Stimulated activated CD8-positive, alpha-beta memory T cell treated with anti-CD3 and anti-CD28 coated beads, Interleukin-7, amount 100 ng/mL, for 48 hours (primary cell): ENCODE measurements at places on chromosomes 2 and 18.

DNA sequence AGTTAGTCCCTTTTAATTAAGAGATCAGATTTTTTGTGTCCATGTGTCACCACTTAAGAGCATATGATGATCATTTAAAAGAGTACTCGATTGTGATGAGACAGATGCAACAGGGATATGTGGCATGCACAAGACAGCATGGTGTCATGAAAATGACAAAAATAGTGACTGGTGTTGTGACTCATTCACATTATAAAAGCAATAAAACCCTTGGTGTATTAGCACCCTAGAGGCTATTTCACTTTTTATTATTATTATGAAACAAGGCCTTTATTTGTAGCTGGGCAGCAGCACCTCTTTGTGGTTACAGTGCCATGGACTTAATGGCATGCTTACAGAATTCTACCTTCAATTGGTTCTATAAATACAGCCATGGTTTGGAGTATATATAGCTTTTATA is 1296.0 kb upstream of the ZEB2 start:
- no peak for DNase-seq

- DNase-seq = no peak
Measured at GRCh38 chr2:7895289-7895688, 786.6 kb upstream of the ID2 start.

- DNase-seq = no peak
Measured at GRCh38 chr2:25090801-25091200, 48.9 kb downstream of the EFR3B start.

- DNase-seq = no peak
Measured at GRCh38 chr2:29628108-29628745, 293.2 kb downstream of the ALK start.

DNA sequence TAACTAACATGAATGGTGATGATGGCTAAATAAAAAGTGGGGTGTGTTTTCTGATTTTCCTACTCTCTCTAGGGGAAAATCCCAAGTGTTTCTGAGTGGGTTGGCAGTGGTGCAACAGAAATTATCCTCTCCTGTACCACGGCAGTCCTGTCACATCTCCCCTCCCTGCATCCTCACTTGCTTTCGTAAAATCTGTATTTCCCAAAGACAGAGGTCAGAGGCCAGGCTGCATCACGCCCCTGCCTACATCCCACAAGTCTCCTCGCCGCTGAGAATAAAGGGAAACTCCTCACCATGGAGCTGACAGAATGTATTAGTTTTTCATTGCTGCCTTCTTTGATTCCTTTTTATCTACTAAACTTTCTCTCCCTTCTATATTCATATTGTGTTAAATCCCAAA is 13.1 kb downstream of the FBLN7 start:
- no peak for DNase-seq

DNA sequence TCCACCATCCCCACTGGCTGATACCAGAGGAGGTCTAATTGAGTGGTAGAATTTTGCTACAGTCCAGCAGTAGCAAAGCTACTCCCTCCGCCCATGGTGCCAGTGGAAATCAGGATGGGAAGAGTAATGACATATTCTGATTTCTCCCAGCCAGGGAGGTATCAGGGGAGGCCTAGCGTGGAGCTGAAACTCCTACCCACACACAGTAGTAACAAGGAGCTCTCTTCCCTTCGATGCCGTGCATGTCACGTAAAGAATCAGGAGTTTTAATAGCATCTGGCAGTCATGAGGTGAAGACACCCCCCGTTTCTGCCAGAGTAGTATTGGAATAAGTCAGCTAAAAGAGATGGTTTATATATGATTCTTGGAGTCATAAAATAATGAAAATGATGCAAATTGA is 786.8 kb upstream of the DDX18 start:
- no peak for DNase-seq

DNA sequence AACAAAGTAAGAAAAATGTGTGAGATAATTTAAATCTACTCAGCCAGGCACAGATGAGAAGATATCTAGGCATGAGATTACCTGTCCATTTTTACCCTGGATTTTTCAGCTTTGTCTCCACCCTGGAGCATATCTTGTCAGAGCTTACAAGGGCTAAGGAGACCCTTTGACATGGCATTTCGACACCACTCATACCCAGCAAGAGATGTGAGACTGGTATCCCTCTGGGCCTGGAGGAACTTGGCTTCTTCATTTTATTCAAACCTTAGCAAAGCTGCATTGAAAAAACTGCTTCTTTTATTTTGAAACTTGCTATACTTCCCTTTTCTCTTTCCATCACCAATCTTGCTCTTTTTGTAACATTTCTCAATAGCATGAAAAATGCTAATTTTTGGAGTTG is 194.9 kb upstream of the HNMT start:
- DNase-seq = no peak

DNA sequence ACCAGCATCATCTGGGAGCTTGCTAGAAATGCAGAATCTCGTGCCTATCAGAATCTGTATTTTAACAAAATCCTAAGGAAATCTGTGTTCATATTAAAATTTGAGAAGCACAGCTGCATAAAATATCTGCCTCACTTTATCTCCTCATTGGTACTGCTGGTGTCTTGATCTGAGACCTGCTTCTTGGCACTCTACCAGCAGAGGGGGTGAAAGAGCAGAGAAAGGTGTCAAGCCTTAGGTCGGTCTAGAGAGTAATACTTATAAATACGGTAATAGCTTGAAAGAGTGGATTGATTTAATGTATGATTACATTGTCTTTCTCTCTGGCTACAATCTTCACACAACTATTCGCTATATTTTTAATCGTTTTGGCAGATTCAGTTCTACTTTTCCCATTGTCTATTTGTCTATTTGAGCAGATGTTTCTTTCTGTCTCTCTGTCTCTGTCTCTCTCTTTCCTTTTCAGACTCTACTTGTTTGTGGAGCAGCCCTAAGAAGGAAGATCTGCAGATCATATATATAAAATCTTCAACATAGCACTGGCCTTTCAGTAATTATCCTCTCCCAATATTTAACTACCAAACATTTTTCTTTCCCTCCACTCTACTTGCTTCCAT is 1.7 kb upstream of the GCG start:
- DNase-seq = peak; percentile 25

DNA sequence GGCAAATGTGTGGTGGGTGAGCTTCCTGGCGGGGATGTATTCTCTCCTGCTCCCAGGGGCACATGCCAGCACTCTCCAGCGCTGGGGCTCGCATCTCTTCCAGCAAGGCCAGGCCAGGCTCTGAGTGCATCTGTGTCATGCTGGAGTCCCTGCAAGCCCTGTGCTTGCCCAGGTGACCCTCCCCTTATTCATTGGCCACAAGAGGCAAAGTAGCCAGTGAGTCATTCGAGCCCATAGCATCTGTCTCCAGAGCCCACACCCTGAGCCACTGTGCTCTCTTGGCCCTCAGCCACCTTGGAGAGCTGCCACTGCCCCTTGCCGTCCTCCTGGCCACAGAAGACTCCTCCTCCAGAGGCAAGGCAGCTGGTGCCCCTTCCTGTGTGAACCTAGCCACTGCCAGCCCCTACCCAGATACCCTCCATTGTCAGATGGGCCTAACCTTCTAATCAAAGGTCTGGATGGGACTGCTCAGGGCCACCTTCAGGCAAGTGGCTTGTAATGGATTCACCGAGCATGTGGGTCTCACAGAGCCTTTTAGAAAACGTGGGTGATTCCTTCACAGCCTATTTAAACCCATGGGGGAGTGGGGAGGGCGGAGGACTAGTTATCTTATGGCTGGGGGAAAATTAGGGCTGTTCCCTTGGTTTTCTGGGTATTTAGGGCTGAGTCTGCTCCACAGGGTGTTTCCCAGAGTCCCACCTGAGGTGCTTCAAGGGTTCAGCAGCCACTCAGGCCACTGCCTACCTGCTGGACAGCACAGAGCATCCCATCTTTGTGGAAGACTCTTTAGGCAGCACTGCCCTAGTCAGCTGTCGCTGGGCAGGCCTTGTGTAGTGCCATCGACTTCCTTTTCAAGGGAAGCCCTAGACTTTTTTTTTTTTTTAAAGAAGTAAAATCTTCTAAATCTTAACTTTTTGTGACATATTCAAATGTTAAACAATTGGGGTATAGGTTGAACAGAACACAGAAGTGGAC is 137.4 kb downstream of the ACOXL start:
- DNase-seq = no peak

GRCh38 chr2:47375307-47375706 is 27.6 kb upstream of the MSH2 start:
- no peak for DNase-seq

GRCh38 chr18:9296233-9297006 is 38.2 kb upstream of the TWSG1 start:
- DNase-seq = no peak

GRCh38 chr2:545711-546650 is 131.2 kb downstream of the TMEM18 start:
- no peak for DNase-seq

GRCh38 chr2:168210895-168211570 is 36.4 kb downstream of the STK39 start:
- no peak for DNase-seq

- DNase-seq = peak; percentile 88
Measured at GRCh38 chr2:86807468-86808275, 17.0 kb upstream of the CD8A start.

GRCh38 chr18:24227977-24228666 is 89.3 kb downstream of the CABYR start:
- no peak for DNase-seq

DNA sequence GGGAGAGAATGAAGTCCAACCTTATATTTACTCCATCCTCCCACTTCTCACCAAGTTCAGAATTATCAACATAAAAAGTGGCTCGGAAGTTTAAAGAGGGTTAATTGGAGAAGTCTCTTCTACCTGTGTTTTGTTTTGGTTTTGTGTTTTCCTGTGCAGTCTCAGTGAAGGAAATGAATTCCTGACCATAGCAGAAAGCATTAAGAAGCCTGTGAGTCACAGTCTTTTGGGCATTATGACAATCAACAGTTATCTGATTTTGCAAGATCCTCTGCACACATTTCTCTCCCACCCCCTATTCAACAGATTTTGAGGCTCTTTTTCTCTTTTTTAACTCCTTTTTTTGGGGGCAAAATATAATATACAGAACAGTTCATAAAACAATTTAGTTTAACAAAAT is 8.6 kb upstream of the RPL37A start:
- DNase-seq = no peak

DNA sequence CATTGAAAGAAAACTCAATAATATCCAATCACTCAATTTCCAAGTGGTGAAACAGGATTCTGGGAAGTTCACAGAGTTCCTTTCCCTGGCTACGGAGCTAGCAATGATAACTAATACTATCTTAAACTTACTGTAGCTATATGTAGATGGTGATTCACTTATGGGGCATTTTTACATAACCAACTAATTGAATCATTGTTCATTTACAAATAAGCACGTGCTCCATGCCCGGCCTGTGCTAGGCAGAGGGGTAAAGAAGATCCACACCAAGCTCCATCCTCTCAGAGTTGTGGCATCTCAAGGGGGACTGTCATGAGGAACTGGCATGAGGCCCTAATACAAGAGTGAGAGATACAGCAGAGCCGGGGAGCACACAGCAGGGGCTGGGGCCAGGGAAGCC is 176.3 kb downstream of the ANKRD30B start:
- no peak for DNase-seq

DNA sequence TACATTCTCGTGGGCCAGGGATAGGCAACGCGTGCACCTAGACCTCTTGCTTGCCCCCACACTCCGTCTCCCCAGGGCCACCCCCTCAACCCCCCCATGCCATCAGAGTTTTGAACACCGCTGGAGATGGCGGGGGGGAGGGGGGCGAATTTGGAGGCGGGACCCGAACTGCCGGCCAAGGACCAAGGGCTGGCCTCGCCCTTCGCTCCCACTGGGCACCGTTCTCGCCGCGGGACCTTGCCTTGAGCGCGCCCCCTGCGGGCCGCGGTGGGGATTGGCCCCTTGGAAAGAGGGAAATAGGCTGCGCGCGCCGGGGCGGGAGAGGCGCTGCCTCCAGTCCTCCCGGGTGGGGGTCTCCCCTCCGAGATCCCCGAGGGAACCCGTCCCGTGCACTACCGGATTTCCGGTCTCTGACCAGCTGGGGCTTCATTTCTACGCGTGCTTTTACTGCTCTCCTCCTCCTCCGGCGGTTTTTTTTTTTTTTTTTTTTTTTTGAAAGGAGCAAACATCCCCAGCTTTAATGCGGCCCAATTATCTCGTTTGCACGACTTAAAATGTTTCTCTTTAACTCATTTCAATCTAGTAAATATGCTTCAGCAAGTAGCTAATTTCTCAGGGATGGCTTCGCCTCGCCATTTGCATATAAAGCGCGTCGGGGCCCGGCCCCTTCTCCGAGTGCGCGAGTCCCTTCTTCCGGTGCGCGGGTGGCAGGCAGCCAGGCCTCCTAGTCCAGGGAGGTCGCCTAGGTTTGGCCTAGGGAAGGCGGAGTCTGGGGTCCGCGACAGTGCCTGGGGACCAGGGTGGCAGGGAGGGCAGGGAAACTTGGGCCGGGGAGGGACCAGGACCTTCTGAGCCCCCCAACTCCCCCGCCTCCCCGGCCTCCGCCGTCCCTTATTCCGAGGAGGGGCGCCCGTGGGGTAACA is 10.0 kb upstream of the GBX2 start:
- DNase-seq = peak; percentile 27

DNA sequence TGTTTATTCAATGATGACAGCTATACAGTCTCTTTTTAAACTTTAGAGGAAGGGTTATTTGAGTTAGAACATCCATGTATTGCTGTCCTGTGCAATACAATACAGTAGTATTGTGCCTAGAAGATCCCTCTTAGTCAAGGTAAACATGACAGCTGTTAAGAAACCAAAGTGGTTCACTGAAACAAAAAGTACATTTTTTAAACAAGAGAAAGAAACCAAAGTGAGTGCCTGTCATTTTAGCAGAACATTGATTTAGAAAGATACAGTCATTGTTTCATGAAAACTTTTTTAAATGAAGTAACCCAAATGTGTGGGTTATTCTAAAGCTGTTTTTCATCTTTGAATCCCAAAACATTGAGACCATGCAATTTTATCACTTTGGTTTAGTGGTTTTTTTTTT is 15.5 kb downstream of the ITPRID2 start:
- DNase-seq = no peak

GRCh38 chr2:43068631-43069517 is 157.5 kb downstream of the ZFP36L2 start:
- no peak for DNase-seq

GRCh38 chr2:207694811-207695281 is 16.6 kb upstream of the CCNYL1 start:
- DNase-seq = no peak

GRCh38 chr2:200477667-200478131 is 32.2 kb downstream of the KCTD18 start:
- no peak for DNase-seq

- no peak for DNase-seq
Measured at GRCh38 chr2:236698016-236698627, 128.5 kb downstream of the ACKR3 start.

DNA sequence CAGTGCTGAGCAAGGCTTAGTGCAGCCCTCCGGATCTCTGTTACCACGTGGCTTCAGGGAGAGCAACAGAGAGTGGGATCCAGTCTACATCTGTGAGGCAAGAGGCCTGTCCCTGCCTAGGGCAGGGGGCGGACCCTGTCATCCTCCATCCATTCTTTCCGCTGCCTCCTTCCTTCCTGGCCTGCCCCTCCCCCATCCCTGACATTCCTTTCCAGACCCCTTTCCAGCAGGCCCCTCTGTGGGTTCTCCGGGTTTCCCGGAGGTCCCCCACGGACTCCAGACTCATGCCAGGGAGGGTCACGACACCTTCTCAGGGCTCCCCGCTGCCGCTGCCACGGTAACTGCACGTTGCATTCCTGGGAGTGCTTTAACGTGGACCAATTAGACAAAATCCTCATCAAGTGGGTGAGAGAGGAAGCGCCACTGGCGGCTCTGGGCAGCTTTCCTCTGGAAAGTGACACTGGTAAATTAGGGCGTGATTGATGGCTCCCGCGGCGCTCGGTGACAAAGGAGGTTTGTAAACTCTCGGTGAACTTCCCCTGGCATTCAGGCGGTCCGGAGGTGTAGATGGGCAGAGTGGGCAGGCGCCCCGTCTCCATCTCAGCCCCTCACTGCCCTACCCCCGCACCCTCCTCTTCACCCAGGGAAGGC is 11.4 kb downstream of the ATOH8 start:
- DNase-seq = no peak
